Activated T-cell treated with anti-CD3 and anti-CD28 coated beads, Interleukin-2, amount 50 U/mL, for 48 hours (primary cell): ENCODE measurements at places on chromosomes 2 and 18.

DNA sequence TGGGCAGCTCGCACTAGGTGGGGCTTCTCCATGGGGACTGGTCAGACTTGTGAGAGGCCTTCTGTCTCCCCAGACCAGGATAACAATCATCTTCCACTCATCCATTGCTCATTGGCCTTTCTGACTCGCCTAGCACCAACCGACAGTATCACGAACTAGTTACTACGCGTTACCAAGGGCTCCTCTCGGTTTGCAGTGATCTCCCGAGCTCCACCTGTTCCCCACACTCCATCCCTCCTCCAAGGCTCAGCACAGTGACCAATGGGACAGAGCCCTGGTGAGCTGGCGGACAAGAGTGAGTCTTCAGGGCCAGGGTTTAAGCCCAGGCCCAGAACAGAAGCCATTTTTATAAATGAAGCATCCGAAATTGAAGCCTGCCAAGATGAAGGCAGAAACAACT, 42.8 kb upstream of the SMAD7 start:
- DNase-seq: no peak

- no peak for DNase-seq
Observed at GRCh38 chr2:10320933-10321332, 18.2 kb downstream of the HPCAL1 start.

DNA sequence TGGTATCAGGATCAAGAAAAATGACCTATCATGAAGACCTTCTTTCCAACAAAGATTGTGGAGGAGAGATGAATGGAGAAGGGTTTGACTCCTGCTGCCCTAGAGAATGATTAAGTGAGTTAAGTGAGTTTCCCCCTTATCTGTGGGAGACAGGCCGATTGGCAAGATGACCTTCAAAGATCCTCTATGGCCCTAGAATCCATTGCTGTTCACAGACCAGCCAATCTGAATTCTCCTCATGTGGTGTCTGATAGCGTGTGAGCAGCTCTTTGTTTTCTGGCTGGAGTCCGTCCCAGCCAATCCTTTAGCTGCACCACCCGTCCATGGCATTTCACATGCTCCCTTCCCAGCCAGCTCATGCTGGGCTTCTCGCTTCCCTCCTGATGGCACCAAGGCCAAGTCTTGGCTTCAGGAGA, 79.4 kb downstream of the MARCHF4 start:
- no peak for DNase-seq

DNA sequence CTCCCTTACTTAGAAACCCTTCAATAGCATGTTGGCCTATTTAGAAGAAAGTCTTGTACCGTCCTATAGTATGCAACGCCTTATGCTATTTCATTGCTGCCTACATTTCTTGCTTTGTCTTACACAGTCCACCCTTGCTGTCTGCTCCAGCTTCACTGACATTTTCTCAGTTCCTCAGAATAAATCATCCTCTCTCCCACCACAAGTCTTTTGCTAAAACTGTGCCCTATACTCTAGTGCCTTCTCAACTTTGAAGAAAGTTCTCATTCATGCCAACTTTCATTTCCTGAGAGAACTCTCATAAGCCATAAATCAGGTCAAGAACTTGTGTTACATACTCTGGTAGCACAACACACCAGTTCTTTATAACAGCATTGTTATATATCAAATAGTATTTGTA, 54.3 kb upstream of the COL3A1 start:
- no peak for DNase-seq

GRCh38 chr2:46097714-46098480, 199.3 kb upstream of the EPAS1 start:
- DNase-seq: no peak

DNA sequence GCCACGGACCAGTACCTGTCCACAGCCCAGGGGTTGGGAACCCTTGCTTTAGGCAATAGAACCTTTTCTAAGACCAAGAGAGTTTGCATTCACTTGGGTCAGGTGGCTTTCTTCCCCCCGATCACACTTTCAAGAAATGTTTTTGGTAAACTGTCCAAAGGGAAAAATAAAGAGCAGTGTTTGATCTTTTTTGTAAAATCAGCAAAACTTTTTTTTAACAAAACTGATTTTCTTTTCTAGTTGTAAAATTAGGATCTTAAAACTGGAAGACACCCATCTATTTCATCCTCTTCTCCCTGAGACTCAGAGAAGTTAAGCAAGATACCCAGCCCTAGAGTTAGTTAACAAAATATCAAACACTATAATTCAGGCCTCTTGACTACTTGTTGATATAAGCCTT, 6.1 kb upstream of the SESTD1 start:
- DNase-seq: no peak

DNA sequence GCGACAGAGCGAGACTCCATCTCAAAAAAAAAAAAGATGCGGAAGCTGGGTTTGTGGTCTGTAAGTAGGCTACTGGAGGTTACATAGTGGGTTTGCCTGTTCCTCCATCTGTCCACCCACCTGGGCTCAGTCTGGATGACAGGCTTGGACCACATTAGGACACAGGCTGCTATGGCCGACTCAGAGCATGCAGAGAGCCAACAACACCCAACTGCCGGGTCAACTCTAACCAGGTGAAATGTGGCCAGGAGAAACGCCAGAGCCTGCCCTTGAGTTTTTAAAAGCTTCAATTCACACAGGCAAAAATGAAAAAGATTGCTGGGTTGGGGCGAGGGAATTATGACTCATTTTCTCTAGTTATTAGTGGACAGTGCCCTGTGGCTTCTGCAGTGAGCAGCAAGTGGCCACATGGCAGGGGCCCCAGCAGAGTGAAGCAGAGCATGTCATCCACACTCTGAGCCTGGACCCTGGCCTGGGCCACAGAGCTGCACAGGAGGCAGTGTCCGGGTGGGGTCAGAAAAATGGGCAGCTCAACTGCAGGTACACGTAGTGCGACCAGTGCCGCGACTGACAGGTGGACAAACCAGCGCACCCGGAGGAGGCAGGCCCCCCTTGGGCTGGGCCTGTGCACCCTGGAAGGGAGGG, 67.4 kb downstream of the BIN1 start:
- DNase-seq: no peak

DNA sequence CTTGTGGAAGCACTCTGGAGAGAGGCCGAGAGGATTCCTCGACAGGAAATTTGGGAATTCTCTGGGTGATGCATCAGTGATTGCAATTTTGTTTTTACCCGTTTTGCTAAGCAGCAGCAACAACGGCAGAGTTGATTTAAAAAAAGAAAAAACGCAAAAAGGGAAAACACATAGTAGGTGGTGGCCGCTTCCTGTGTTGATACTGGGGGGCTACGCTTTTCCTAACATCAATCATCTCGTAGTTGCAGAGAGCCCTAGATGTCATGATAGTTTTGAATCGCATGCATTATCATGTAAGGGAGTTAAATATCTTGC, 271 bp upstream of the RBM43 start:
- no peak for DNase-seq

GRCh38 chr2:31066551-31066950, 71.7 kb downstream of the GALNT14 start:
- no peak for DNase-seq

GRCh38 chr2:70939839-70940580, 4.3 kb downstream of the ATP6V1B1 start:
- no peak for DNase-seq

GRCh38 chr2:3309496-3310355, 67.9 kb downstream of the EIPR1 start:
- no peak for DNase-seq

GRCh38 chr2:10906926-10907625, 4.7 kb upstream of the KCNF1 start:
- no peak for DNase-seq

DNA sequence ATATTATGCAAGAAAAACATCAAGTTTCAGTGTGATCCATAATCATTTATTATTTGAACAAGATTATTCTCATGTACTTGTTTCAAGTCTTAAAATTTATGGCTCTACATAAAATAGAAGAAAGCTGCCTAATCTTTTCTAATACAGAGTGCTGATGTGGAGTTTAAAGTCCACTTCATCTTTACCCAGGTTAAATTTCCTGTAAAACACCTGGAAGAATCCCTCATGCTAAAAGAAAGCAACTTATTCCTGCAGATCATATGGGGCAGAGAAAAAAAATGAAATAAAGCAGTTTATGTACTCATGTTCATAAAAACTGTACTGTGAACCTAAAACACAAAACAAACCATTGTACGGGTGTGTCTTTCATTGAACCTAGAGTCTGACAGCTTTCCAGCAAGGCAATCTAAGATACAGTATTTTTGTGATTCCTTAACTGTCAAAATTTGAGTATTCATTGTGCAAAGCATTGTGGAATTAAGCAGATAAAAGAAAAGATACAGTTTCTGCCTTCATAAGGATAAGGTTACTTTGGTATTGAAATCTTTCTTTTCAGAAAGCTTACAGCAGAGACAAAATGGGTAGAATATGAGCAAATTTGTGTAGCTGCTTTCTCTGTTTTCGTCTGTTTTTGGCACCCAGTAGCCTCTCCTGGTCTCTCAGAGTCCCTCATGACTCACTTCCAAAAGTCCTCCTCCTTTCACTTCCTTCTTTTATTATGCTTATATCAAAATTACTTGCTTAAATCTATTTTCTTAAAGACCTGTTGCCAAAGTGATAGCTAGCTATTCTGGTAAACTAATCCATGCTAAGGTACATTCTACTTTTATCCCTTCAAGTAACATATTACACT, 26.9 kb upstream of the GLS start:
- DNase-seq: no peak

DNA sequence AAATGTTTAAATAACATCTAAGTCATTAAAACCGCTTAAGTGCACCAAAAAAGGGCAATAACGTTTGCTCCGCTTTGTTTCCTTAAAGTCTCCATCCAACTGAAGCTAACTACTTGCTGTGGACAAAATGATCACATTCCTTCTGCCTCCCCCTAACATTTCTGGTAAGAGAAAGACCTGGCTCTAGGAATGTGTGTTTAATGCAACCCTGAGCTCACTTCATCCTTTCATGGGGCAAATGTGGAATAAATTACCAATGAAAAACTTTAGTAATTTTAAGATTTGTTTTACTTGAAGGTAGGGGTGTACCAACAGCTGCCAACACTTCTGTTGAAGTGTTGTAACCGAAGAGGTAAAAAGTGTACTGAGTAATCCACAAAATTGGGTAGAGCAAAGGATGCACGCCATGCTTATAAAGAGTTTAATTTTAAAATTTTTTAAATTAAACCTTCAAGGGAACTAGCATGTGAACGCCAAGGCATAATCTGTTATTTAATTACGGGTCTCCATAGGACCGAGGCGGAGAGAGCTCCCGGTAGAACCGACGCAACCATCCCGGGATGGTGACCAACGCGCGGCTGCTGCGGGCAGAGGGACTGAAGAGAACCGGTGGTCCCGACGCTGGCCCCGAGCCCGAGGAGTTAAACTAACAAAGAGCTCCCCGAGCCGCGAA, 1.1 kb downstream of the HNRNPLL start:
- no peak for DNase-seq

- DNase-seq: no peak
Observed at GRCh38 chr18:26708806-26709716, 156.4 kb downstream of the AQP4 start.

GRCh38 chr18:470661-471501, 29.6 kb downstream of the COLEC12 start:
- DNase-seq: no peak

DNA sequence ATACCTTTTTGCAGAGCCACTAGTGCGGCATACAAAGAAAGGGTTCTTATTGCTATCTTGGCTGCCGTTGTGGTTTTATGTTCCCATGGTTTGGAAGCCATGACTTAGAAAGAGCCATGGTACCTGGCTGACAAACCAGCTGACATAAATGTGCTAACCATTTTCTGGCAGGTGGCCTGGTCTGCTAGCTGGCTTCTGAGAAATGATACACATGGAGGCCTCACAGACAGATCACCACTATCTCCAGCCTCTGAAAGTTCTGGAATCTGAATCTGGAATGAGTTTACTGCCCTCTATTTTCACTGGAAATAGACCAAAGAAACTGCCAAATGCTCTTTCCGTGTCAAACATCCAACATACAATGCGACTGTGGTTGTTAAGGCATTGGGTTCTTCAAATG, 123.7 kb downstream of the QPCT start:
- DNase-seq: no peak

DNA sequence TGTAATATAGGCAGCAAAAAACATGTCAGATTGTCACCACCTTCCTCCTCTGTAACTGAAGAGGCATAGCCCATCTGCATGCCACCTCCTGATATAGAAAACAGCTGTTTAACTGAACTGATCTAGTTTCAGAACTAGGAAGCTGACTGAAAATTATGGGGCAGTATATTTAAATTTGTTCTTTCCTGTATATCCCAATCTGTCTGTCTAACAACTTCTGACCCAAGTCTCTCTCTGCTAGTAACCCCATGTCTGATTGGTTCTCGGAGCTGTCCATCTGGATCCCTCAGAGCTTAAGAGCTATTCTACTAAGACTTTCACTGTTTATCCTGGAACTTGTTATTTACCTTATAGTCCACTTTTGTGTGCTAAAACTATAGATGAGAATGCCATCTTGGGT, 68.2 kb upstream of the SLC35G4 start:
- DNase-seq: no peak

- DNase-seq: peak; percentile 49
Observed at GRCh38 chr18:62325806-62326645, 916 bp downstream of the TNFRSF11A start.

DNA sequence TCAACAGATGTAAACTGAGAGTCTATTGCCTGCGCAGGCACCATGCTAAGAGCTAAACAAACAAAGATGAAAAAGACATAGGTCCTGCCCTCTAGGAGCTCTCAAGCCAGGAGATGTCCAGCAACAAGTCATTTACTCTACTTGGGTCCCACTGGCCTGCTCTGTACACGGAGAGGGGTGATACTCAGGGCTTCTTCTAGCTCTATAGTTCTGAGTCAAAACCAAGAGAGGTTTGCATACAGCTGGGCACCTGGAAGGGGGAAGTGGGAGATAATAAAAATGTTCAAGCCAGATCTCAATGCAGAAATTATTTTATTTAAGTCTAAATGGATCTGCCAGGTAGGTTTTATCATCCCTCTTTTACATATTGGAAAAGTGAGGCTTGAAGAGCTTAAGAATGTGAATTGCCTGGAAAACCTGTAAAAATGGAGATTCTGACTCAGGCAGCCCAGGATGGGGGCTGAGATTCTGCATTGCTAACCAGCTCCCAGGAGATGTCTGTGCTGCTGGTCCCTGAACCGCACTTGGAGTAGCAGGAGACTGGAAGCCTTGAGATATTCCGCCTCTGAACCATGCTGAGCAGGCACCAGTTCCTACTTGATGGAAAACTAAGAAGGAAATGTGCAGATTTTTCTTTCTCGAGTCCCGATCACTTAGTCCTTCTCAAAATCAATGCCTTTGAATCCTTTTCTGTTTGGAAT, 201.1 kb downstream of the PRKCE start:
- DNase-seq: no peak

- DNase-seq: no peak
Observed at GRCh38 chr2:107584577-107584976, 242.1 kb upstream of the RGPD4 start.

- DNase-seq: no peak
Observed at GRCh38 chr2:215366440-215367032, 54.7 kb downstream of the ATIC start.

GRCh38 chr2:95346231-95346737, 49.1 kb downstream of the KCNIP3 start:
- DNase-seq: no peak

GRCh38 chr2:72827966-72828646, 2.3 kb upstream of the EXOC6B start:
- no peak for DNase-seq

GRCh38 chr2:106792671-106793070, 93.3 kb downstream of the ST6GAL2 start:
- DNase-seq: no peak
